ENCODE measurements at places on chromosomes 12 and 14. TPM values are rescaled to one million over a fixed set of nuclear protein-coding genes. Genes with fewer than 3 reads are reported as not detected.

DNA sequence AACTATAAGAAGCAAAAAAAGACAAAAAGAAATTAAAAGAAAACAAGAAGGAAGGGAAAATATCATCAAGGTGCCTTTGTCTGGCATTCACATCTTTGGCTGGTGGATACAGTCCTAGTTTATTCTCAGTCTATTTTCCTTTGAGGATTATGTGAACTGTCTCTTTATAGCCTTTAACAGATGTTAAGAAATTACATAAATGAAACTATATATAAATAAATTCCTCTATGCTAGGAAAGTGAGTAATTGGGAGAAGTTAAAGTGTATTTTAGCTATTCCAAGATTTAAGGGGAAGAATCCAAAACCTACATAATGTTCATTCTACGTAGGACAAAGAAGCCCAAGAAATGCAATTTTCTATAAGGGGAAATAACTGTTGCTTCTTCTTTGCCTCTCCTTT, 316.3 kb downstream of the ADAMTS20 start:
- DNase-seq, result no peak
- H3K36me3 ChIP-seq, result no peaks in the 10 kb centered on the region
- no peak overlapping the region for H3K27ac ChIP-seq
- H3K4me3 ChIP-seq, result no peak overlapping the region

DNA sequence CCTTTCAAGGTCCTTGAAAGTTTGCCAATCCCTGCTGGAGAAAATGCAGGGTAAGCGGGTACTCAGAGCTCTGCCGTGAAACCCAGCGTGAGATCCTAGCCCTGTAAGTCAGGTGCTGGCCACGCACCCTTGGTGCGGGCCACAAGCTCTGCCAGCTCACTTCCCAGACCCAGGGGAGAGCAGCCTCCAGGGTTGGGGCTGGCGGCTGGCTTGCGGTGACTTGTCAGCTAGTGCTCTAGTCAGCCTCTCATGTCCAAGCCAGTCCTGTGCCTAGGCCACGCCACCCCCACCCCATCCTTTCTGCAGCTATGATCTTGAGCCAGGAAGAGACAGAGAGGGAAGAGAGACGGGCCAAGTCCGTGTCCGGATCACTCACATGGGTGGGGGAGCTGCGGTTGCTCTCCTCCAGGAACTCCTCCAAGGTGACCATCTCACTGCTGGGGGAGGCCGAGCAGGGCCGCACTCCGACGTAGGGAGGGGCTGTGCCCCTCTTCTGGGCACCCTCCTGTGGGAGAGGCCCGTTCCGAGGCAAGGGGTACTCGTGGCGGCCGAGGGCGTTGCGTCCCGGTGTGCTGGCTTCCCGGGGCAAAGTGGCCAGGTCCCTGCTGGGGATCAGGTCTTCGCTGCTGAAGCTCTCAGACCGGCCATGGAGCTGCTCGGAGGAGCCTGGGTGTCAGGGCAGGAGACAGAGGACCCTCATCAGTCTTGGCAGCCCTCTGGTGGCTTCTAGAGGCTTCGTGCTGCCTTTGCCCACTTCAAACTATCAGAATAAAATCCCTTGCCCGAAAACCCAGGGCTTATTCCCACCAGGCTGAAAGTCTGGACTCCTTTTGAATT, 33.3 kb upstream of the GPR68 start:
- no peaks in the 10 kb centered on the region for H3K27me3 ChIP-seq
- H3K36me3 ChIP-seq, result peaks cover 13% of the 10 kb centered on the region
- H3K4me3 ChIP-seq, result no peak overlapping the region
- no peak for DNase-seq
- H3K27ac ChIP-seq, result no peak overlapping the region

DNA sequence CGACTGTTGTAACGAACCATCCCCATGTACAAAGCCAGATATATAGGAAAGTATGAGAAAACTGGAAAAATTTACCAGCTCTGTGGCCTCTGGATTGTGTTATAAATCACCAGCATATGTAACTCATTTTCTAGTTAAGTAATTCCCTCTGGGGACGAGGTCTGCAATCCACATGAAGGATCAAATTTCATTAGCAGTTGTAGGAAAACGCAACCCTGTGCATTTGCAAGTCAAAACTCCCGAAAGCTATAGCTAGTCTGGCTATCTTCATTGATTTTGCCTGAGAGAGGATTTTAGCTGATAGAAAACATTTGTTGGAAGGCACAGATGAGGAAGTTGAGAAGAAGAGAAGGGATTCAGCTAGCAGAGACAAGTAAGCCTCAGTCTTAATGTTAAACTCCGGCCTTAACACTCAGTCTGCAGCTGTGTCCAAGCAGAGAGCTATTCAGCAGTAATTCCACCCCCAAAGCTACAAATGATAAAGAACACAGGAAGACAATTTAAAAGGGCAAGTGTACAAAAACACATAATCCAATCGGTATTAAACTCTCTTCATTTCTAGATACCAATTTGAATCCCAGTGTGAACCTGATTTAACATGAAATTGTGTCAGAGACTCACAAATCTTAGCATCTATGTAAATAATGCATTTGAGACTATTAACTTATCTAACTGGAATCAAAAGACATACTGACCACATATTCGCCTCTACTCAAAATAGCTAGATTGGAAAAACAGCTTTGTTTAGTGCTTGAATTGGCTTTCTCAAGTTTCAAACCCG, 54.2 kb upstream of the CERS5 start:
- H3K27ac ChIP-seq, result peak overlapping the region; percentile 76
- H3K4me1 ChIP-seq, result peaks cover 15% of the 10 kb centered on the region
- no peaks in the 10 kb centered on the region for H3K36me3 ChIP-seq
- H3K27me3 ChIP-seq, result no peaks in the 10 kb centered on the region

- H3K4me1 ChIP-seq, result peaks cover 15% of the 10 kb centered on the region
- H3K27me3 ChIP-seq, result no peaks in the 10 kb centered on the region
- H3K36me3 ChIP-seq, result no peaks in the 10 kb centered on the region
Measured at GRCh38 chr14:39367387-39367751, 64.9 kb downstream of the FBXO33 start.

DNA sequence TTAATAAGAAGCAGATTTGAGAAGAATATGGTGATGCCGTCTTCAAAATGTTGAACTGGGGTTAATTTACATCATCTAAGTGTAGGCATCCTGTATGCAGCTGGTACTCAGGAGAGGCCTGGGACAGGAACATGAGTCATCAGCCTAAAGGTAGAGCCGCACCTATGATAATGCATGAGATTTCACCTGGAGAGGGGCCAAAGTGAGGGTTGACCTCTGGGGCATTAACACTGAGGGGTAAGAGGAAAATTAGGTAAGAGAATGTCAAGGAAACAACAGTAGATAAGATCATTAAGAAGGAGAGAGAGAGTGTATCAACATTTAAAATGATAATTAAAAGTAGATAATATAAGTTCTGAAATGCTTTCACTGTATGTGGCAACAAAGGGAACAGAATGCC, 20.2 kb upstream of the SSTR1 start:
- peaks cover 8% of the 10 kb centered on the region for H3K36me3 ChIP-seq
- no peaks in the 10 kb centered on the region for H3K27me3 ChIP-seq
- no peak for DNase-seq
- peaks cover 31% of the 10 kb centered on the region for H3K4me1 ChIP-seq
- H3K27ac ChIP-seq, result no peak overlapping the region

- peak; percentile 84 for DNase-seq
- peak overlapping the region; percentile 35 for H3K4me3 ChIP-seq
- H3K36me3 ChIP-seq, result 0 out of 2 replicates have a peak, but pooled peaks cover 9% of the 10 kb centered on the region
- H3K27me3 ChIP-seq, result no peaks in the 10 kb centered on the region
Measured at GRCh38 chr12:49636979-49637755, 13.8 kb downstream of the PRPF40B start.

DNA sequence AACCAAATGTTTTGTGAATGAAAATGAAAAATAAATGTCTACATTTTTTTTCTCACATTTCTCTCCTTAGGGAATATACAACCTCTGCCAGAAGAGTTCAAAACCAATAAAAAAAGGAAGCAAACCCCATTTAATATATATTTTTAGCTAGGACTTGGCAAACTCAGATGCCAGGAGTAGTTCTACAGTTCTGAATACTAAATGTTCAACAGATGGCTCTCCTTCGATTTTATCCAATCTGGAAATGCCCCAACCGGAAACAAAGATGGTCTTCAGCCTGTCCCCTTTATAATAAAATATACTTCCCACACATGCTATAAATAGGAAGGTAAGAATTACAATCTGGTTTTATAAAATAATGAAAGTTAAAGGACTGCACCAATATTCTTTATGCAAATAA, 330.4 kb downstream of the MDGA2 start:
- peaks cover 11% of the 10 kb centered on the region for H3K4me1 ChIP-seq
- no peaks in the 10 kb centered on the region for H3K27me3 ChIP-seq
- H3K27ac ChIP-seq, result no peak overlapping the region
- no peaks in the 10 kb centered on the region for H3K36me3 ChIP-seq
- no peak overlapping the region for H3K4me3 ChIP-seq
- DNase-seq, result no peak

GRCh38 chr12:28535216-28535615, 345.0 kb downstream of the CCDC91 start:
- no peak overlapping the region for H3K4me3 ChIP-seq
- no peaks in the 10 kb centered on the region for H3K27me3 ChIP-seq
- no peak overlapping the region for H3K27ac ChIP-seq
- DNase-seq, result no peak
- H3K36me3 ChIP-seq, result no peaks in the 10 kb centered on the region
- H3K4me1 ChIP-seq, result no peaks in the 10 kb centered on the region

GRCh38 chr14:86462193-86462753, 932.3 kb downstream of the FLRT2 start:
- DNase-seq, result peak; percentile 69
- H3K4me3 ChIP-seq, result no peak overlapping the region
- H3K27me3 ChIP-seq, result no peaks in the 10 kb centered on the region
- no peaks in the 10 kb centered on the region for H3K36me3 ChIP-seq
- no peaks in the 10 kb centered on the region for H3K4me1 ChIP-seq
- no peak overlapping the region for H3K27ac ChIP-seq

DNA sequence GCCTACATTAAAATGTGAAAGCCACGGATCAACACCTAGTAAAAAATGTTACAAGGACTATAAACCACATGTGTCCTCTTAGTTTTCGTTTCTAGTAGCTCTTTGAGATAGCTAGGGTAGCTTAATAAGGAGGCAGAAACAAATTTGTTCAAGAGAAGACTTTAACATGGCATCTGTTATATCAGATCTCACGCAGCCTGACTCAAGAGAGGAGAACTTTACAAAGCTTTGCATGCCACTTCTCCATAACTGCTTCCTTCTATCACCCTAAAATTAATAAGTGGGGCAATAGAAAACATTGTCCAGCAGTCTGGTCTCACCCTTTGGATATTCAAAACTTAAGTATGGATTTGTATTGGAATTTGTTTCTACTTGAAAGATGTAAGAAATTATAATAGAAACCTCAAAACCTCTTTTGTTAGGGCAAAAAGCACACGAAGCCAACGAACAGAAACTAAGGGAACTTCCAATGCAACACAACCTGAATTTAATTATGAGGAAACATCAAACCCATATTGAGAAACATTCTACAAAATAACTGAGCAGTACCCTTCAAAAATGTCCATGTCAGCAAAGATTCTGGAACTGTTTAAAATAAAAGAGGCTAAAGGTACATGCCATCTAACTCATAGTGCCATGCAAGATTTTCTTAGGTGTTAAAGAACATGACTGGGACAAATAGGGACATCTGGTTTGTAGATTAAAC, 194.8 kb downstream of the LRIG3 start:
- H3K27me3 ChIP-seq, result no peaks in the 10 kb centered on the region
- no peak for DNase-seq
- H3K36me3 ChIP-seq, result no peaks in the 10 kb centered on the region
- peaks cover 7% of the 10 kb centered on the region for H3K4me1 ChIP-seq
- H3K27ac ChIP-seq, result no peak overlapping the region

TMEM63C gene
- total RNA-seq, result 6.4 TPM

GPD1 gene
- 0.45 TPM for total RNA-seq

DDX54 gene
- 84.1 TPM for total RNA-seq

GARIN6 gene
- total RNA-seq, result not detected
